ENCODE measurements at places on chromosomes 12 and 14. TPM values are rescaled to one million over a fixed set of nuclear protein-coding genes. Genes with fewer than 3 reads are reported as not detected.

The CCDC177 gene
- total RNA-seq = not detected

The ZFHX2 gene
- under 0.01 TPM for total RNA-seq

DNA sequence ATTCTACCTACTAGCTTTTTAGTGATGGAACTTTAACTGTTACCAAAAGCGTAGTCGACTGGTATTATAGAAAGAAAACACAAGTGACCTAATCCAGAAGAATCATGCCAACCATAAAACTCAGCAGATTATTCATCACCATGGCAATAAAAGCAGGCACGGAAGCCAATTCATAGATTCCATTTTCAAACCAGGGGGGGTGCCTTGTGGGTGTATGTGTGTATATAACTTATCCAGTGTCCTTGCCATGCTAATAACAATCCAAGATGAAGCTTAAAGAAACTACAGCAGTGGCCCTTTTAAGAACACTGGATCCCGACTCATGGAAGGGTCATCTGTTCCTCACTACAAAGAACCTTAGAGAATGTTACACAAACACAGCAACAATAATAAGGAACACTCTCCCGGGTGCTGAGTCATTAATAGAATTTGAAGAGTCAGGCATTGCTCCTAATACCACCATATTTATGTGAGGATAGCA is 61.0 kb downstream of the EPS8 start:
- peak; percentile 80 for DNase-seq
- peaks cover 5% of the 10 kb centered on the region for H3K4me1 ChIP-seq
- H3K27me3 ChIP-seq = no peaks in the 10 kb centered on the region
- no peak overlapping the region for H3K4me3 ChIP-seq
- no peaks in the 10 kb centered on the region for H3K36me3 ChIP-seq

DNA sequence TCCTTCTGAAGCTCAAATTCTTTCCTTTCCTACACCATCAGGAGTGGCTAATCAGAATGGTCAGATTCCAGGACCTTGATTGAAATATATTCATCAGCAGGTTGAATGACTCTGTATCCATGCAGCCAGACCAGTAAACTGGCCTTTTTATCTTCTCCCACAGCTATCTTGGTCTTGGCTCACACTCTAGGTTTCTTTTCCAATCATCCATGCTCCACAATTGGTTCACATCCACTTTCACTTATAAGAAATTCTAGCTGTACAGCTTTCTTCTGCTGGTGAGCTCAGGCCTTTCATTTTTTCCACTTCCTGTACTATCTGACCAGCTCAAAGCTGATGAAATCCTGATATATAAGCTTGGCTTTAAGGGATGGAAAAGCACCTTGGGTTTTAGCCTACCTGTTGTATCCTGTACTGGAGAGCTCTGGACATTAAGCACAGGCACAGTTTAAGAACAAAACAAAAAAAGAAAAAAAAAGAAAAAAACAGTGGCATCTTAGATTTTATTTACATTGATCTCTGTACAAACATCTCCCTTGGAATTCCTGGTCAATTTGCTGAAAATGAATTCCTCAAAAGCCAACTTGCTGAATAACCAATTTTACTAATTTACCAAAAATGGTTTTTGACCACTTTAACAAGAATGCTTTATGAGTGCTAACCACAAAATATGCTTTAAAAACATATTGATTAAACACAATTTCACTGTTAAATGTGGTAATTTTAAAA is 91.6 kb upstream of the PAWR start:
- peaks cover 12% of the 10 kb centered on the region for H3K36me3 ChIP-seq
- H3K4me1 ChIP-seq = peaks cover 10% of the 10 kb centered on the region
- peak; percentile 72 for DNase-seq
- H3K27me3 ChIP-seq = no peaks in the 10 kb centered on the region
- H3K27ac ChIP-seq = peak overlapping the region; percentile 25
- no peak overlapping the region for H3K4me3 ChIP-seq
